ENCODE measurements at places on chromosomes 13 and 19.

DNA sequence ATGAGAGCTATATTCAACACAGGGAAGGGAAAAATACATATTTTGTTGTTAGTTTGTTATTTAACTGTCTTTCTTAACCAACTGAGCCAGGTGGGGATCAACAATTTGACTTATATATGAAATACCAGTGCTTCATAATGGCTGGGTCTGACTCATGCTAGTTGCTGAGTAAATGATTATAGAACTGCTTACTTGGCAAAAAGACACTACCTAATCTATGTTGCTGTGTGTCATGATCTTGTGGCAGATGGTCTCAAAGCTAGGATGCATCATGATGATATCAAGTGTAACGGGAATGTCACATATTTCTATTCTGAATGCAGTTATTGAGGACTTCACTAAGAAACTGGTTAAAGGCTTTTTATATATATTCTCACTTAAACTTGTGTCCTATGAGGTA lies 727.4 kb upstream of the SLITRK1 start:
- DNase-seq, result no peak

- DNase-seq, result peak; percentile 4
These were observed 2.7 kb upstream of the RASAL3 start for GRCh38 chr19:15466851-15467733.

DNA sequence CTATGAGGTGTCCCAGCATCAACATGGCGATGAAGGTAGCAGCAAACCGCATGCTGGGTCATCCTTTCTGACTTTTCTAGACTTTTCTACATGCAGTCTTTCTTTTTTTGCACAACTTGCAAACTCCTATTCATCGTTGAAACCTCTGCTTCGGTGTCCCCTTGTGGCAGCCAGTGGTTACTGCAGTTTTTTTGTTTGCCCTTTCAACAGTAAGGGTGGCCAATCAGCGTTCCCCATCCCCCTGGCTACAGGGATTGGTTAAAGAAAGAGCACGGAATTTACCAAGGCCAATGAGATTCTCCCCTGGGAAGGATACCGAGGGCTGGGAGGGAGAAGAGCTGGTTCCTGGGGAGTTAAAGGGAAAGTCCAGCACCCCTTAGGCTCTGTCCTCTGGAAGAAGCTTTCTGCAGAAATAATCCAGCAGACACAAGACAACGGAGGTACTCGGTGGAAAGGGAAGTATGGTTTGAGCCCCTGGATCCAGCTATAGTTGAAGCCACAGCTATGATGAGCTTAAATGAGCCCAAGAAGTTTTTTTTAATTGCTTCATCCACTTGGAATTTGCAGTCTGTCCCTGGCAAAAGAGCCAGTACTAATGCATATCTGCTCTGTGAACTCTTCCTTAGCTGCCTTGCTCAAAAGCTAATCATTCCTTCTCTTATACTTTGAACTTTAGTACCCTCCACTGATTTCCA lies 5.6 kb upstream of the LSM4 start:
- peak; percentile 95 for DNase-seq

- no peak for DNase-seq
These were observed 29.6 kb downstream of the CAPS start for GRCh38 chr19:5943623-5944022.

GRCh38 chr13:102317593-102317992 lies 84.3 kb downstream of the FGF14 start:
- DNase-seq, result peak; percentile 68

- DNase-seq, result no peak
These were observed 575.8 kb upstream of the KLF12 start for GRCh38 chr13:74710006-74710405.

GRCh38 chr13:66926200-66926850 lies 303.8 kb downstream of the PCDH9 start:
- DNase-seq, result no peak

GRCh38 chr19:48390188-48391099 lies 907 bp downstream of the KDELR1 start:
- peak; percentile 80 for DNase-seq

DNA sequence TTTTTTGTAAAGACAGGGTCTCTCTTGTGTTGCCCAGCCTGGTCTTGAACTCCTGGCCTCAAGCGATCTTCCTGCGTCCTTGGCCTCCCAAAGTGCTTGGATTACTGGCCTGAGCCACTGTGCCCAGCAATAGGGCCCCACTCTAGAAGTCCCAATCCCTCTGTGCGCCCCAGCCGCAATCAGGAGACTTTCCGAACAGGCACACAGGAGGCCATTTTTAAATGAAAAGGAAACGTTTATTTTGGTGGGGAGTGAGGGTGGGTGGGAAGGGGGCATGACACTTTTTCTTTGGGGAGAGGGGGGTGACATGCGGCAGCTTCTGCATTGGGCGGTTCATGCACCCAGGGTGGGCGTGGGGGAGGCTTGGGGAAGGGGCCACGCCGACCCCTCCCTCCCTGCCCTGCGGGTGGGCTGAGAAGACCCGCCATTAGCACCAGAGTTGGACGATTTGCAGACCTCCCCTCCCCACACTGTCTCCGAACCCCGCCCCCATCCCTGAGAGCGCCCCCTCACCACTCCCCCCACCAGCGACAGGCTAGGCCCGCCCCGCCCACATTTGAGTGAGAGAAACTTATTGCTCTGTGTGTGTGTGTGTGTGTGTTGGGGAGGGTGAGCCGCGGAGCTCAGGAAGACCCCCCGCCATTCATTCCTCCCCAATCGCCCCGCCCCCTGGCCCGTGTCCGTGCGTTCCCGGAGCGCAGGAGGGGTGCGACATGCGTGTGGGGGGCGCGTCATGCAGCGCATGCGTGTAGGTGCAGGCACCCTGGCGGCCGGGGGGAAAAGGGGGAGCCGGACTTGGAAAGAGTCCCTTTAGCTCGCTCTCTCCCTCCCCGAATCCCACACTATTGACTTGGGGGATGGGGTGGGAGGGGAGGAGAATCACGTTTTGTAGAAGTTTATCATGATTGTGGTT lies 17.2 kb downstream of the KCNC3 start:
- DNase-seq, result no peak

- DNase-seq, result peak; percentile 91
These were observed 15.2 kb downstream of the UPF1 start for GRCh38 chr19:18846862-18847548.

DNA sequence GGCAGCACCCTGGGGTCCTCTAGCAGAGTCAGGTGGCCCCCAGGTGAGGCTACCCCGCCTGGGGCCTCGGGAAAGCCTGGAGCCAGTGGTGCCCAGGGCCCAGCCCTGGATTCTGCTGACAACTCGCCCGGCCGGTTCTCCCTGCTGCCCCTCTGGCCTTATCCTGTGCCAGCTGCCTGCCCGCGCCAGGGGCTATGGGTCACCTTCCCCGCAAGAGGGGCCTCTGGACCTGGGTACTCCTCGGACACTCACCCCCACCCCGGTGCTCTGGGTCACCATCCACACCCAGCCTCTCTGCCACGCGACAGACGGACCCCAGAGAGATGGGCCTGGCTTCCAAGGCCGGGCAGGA lies 24.0 kb downstream of the ZBTB7A start:
- no peak for DNase-seq

DNA sequence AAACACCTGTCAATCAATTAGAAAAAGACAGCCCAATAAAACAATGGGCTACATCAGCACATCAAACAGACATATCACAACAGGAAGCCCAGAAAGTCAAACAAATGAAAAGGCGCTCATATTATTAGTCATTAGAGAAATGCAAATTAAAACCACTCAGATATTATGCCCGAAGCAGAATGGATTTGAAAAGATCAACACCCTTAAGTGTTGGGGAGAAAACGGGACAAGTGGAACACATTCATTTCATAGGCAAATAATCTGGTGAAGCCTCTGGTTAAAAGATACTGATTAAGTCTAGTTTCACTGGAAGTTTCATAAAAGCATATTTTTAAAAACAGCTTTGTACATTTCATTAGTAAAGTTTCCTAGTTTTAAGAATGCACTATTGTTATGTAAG lies 17.4 kb downstream of the NLRP9 start:
- no peak for DNase-seq

DNA sequence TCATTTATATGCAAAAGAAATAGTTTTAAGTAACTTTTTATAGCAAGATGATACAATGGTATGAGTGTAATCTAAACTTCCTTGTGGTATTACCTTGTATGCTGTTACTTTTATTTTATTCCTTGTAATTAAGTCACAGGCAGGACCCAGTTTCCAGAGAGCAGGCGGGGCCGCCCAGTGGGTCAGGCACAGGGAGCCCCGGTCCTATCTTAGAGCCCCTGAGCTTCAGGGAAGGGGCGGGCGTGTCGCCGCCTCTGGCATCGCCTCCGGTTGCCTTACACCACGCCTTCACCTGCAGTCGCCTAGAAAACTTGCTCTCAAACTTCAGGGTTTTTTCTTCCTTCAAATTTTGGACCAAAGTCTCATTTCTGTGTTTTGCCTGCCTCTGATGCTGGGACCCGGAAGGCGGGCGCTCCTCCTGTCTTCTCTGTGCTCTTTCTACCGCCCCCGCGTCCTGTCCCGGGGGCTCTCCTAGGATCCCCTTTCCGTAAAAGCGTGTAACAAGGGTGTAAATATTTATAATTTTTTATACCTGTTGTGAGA lies 10.2 kb downstream of the PLPPR3 start:
- DNase-seq, result no peak

GRCh38 chr13:70732611-70733010 lies 624.4 kb upstream of the KLHL1 start:
- no peak for DNase-seq

- DNase-seq, result no peak
These were observed 49.1 kb upstream of the MEDAG start for GRCh38 chr13:30857018-30857417.

- DNase-seq, result no peak
These were observed 9.9 kb downstream of the SIGLEC11 start for GRCh38 chr19:49950956-49951526.

DNA sequence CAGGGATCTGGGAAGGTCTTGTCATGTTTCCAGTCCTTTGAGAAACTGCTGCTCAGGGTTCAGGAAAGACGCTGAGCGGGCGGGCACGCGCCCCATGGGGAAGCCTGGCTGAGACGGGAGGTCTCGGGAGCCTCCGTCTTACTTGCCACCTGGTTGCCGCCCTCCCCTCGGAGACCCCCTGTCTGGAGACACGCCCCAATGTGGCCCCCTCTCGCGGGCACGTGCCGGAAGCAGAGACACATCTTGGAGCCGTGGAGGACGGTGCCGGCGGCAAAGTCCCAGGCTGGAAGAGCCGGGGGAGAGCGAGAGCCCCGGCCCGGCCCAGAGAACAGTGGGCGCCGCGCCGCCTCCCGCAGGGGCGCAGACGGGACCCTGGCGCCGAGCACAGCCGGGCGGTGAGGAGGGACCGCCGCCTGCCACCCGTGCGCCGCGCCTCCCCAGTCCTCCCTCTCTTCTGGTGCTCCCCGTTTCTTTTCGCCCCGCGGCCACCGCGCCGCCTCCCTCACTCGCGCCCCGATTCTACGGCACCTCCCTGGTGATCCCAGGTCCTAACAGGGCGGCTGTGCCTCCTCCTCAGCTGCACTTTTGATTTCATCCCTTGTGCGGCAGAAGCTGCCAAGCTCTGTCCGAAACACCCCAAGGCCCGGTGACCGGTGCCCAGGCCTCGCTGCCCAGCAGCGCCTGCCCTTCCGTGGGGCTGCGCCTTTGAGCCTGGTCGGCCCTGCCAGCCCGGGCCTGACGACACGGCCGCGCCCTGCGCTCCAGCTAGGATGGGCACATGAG lies 15.5 kb downstream of the GJB2 start:
- DNase-seq, result no peak

GRCh38 chr19:38658462-38659306 lies 11.2 kb downstream of the ACTN4 start:
- no peak for DNase-seq

DNA sequence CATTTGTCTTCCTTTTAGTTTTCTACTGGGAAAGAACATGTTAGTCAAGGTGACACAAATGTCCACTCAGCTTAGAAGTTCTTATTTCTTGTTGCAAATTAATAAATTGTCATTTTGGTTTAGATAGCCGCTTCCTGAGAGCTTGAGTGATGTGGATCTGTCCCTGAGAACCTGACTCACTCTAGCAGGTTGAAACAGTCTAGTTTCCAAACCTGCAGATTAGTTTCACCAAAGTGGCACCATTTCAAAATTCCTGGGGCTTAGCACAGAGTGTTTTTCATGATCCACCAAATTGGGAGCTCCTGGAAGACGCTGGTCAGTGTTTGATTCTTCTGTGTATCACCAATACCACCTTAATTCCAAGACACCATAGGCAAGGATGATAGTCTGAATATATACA lies 119.4 kb upstream of the TSC22D1 start:
- no peak for DNase-seq

DNA sequence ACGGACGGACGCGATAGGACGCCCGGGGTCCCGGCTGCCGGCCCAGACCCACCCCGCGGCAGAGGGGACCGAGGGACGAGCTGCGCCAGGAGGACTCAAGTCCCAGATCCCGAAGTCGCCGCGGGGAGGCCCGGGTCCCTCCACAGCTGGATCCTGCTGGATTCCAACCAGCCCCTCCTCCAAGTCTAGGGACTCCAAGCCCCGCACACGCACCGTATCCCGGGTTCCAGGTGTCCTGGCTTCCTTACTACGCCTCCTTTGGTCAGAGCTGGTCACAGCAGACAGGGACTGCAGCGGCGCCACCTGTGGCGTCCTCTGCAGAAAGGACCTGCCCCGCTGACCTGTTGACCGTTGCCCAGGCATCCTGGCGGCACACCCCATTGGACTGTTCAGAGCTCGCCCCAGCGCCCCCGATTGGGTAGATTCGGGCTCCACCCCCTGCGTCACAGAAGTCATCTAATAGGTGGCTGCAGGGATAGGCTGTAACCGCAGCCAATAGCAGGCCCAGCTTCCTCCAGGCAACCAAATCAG lies 29.0 kb upstream of the ZNF709 start:
- no peak for DNase-seq

DNA sequence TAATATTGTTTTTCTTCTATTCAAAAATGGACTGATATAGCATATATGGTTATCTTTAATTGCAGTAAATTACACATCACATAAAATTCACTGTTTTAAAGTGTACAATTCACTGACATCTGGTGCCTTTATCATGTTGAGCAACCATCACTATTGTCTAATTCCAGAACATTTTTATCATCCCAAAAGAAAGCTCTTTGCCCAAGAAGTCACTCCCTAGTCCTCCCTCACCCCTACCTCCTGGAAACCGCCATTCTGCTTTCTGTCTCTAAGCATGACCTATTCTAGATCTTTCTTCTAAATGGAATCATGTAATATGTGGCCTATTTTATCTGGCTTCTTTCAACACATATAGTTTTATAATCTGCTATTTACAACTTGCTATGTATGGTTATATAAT lies 525.6 kb downstream of the DCT start:
- DNase-seq, result no peak

- no peak for DNase-seq
These were observed 127.0 kb downstream of the IER2 start for GRCh38 chr19:13277104-13277809.

- no peak for DNase-seq
These were observed 1.7 kb downstream of the ZNF90 start for GRCh38 chr19:20079476-20079875.
